ENCODE measurements at places on chromosomes 1 and 21.

GRCh38 chr1:41622402-41622801 is 137.9 kb upstream of the EDN2 start:
- DNase-seq: no peak

- no peak for DNase-seq
Measured at GRCh38 chr1:152906023-152906565, 2.3 kb upstream of the IVL start.

DNA sequence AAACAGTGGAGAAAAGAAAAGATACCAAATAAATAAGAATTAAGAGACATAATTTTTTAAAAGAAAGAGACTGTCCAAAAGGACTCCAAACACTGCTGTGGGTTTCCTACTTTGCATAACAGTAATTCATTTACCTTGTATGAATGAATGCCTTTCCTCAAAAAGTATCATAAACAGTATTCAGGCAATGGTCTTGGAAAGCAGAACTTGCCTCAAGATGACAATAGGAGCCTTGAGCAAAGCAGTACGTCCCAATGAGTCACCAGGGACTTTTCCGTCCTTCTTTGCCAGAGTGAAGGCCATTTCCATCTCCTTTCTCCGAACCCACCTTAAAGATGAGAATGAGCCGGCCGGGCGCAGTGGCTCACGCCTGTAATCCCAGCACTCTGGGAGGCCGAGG is 186.4 kb downstream of the ZBTB18 start:
- DNase-seq: no peak

DNA sequence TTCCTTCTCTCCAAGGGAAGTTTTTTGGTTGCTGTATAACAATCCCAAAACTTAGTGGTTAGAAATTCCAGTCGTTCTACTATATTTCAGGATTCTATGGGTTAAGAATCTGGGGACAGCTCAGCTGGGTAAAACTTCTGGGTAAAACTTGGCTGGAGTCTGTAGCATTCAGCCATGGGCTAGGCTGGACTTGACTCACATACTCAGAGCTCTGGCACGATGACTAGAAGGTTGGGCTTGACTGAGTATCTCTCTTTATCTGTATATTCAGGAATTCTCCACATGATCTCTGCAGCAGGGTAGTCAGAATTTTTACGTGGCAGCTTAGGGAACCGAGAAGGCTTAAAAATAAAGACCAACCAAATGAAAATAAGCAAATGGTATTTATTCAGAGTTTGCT is 28.2 kb upstream of the HRNR start:
- no peak for DNase-seq

- DNase-seq: no peak
Measured at GRCh38 chr1:32890516-32891240, 4.4 kb downstream of the HPCA start.

- no peak for DNase-seq
Measured at GRCh38 chr1:27603309-27603680, 649 bp downstream of the AHDC1 start.

- no peak for DNase-seq
Measured at GRCh38 chr21:45982092-45982757, 655 bp downstream of the COL6A1 start.

GRCh38 chr1:38308780-38309179 is 262.2 kb upstream of the POU3F1 start:
- no peak for DNase-seq

DNA sequence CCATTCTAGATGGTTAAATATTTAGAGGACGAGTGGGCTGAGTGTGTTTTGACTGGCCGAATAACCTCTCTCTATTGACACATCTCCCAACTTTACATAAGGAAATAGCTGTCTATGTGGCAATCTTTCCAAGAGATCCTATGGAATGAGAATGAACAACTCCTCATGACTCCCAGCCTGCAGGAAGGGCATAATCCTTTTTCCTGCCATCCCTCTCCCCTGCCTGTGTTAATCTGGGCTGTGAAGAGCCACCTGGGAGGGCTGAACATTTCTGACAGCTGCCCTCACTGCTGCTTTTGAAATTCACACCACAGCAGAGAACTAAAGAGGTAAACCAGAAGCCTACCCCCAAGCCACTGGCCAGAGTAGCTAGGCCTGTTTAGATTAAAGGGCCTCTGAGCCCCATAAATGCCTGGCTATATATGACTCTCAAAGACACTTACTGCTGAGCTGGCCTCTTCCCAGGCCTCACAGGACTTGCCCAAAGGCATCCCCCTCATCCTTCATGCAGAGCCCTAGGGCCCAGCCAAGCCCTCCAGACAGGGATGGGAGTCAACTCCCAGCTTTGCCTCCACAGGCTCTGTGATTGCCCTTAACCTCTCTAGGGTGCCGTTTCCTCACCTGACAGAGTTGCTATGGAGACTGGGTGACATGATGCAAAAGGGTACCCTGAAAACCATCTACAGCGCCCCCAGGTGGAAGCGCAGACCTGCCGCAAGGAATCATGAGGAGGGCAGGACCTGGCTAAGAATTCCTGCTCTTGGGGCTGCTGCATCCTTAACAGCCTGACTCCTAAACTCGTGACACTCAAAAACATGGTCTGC is 42.0 kb upstream of the LDLRAP1 start:
- DNase-seq: no peak

Measured in stimulated activated CD8-positive, alpha-beta memory T cell treated with anti-CD3 and anti-CD28 coated beads, Interleukin-7, amount 100 ng/mL, for 1 hour (primary cell).